Stimulated activated CD4-positive, alpha-beta T cell treated with anti-CD3 and anti-CD28 coated beads, Interleukin-1b, Interleukin-23, amount 100 ng/mL, for 1 hour (primary cell): ENCODE measurements at places on chromosomes 16 and 17.

DNA sequence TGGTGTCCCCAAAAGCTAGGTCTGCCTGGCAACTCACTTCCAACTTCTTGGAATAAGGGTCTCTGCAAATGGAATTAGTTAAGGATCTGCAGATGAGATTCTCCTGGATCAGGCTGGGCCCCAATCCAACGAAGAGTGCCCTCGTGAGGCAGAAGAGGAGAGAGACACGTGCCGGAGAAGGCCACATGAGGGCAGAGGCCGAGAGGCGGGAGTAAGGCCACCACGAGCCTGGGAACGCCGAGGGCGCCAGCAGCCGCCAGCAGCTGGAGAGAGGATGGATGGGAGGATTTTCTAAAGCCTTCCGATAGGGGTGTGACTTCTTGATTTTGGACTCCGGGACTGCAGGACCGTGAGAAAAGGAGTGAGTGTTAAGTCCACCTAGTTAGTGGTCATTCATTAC lies 76.3 kb downstream of the JPH3 start:
- no peak for DNase-seq

- no peak for DNase-seq
Measured at GRCh38 chr17:15121426-15121825, 143.7 kb downstream of the PMP22 start.

- DNase-seq: no peak
Measured at GRCh38 chr17:76237859-76238313, 2.4 kb downstream of the RNF157 start.

GRCh38 chr17:5027916-5028315 lies 7.3 kb downstream of the SLC52A1 start:
- DNase-seq: no peak

DNA sequence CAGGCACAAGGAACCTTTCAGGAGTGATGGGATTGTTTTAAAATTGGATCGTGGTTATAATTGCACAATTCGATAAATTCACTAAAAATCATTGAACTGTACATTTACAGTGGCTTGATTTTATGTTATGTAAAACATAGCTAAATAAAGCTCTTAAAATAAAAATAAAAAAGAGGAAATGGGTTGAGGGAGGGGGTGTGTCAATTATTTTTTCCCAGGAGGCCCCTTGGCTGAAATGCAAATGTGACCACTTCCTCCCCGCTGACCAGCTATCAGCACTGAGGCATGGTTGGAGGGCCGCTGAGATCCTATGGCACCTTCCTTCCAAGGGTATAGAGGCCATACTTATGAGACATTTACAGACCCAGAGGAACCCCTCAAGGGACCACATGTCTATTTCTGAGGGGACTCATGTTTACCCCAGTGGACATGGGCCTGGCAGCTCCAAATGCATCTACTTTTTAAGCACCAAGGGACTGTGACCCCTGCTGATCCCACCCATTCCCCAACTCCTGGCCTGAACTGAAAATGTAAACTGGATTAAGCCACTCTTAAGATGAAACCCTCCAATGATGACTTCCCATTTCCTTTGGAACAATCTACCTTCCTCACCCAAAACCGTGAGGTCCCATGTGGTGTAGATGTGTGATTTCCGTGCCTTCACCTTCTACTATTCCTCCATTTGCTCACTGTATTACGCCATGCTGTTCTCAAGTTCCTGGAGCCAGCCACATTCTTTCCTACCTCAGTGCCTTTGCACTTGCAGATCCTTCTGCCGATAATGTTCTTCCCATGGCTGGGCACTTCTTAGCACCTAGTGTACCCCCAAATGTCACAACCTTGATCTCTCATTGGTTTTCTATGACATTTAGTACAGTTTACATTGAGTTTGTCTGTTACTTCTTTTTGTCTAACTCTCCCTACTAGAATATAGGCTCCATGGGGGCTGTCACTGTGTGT lies 2.8 kb upstream of the IL21R start:
- no peak for DNase-seq

DNA sequence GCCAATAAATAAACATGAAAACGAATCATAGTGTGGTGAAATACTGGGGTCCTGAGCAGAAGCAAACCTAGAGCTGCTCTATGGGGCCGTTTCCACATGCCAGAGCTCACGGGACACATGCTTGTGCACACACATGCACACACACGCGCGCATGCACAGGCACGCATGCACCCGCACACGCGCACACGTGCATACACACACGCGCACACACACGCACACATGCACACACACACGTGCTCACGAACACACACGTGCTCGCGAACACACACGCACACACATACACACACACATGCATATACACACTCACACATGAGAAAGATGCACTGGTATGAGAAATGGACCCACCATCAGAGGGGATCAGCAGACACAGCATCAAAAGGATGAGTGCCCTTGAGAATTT lies 52.2 kb upstream of the DNAJA2 start:
- no peak for DNase-seq

GRCh38 chr16:84434800-84435199 lies 66.5 kb downstream of the ATP2C2 start:
- DNase-seq: no peak

DNA sequence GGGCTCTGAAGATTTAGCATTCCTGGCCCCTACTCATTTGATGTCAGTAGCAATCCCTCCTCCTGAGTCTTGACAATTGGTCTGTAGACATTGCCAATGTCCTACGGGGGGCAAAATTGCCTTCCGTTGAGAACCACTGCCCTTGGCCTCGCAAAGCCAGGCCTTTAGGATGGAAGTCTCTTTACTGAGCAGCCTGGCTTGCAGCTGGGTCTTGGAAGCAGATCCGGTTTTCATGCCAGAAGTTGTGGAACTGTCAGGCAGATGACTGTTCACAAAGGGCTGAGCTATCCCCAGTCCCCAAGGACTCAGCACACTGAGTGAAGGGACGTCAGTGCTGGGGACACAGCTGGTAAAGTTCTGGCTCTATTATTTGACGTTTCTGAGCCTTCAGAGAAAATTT lies 83.2 kb downstream of the WSCD1 start:
- no peak for DNase-seq

DNA sequence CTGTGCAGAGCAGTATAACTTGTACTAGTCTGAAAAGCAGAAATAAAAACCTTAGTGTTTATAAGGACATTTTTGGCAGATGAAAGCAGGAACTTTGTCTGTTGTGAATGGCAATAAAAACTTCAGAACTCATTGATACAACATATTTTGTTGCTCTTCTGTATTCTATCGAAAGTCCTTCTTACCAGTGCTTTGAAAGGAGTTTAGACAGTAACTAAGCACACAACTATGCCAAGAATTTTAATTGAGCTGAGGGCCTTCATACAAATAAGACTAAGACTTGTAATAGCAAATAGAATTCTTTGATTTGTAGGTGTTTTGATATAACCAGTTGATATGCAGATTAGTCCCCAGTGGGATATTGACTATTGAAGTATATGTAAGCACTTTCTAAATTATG lies 308.4 kb downstream of the ZFHX3 start:
- no peak for DNase-seq
